Ascending aorta (tissue), 2 donors: ENCODE measurements at places on chromosomes 5 and 9.

- DNase-seq: no peak
Observed at GRCh38 chr5:43571237-43571636, 14.4 kb upstream of the PAIP1 start.

DNA sequence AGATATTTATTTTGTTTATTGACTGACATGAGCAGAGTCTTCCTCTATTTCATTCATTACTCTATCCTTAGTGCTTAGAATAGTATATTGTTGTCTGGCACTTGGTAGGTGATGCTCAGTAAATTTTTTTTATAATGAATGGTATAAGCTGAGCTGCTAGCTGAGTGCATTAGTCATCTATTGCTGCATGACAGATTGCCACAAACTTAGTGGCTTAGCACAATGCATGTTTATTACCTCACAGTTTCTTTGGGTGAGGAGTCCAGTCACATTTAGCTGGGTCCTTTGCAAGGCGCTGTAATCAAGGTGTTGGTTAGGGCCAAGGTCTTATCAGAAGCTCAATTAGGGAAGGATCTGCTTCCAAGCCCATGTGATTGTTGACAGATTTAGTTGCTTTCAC lies 23.1 kb downstream of the SMAD5 start:
- DNase-seq: no peak

GRCh38 chr5:13659391-13659790 lies 285.1 kb downstream of the DNAH5 start:
- no peak for DNase-seq

DNA sequence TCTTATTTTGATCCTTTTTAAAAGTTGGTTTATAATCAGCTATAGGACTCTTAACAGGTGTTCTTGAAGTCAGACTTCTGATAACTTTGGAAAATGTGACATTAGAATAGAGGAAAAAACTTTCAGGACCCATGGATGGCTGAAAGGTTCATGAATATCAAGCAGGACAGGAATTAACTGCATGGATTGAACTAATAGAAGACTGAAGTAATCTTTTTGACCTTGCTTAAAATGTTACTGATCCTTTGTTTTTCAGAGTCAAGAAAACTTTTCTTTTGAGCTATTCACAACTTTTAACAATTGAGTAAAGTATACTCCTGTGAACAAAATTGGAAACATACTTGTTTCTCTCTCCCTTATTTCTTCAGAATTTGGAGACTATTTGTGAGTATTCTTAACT lies 79.2 kb downstream of the PLK2 start:
- DNase-seq: no peak

DNA sequence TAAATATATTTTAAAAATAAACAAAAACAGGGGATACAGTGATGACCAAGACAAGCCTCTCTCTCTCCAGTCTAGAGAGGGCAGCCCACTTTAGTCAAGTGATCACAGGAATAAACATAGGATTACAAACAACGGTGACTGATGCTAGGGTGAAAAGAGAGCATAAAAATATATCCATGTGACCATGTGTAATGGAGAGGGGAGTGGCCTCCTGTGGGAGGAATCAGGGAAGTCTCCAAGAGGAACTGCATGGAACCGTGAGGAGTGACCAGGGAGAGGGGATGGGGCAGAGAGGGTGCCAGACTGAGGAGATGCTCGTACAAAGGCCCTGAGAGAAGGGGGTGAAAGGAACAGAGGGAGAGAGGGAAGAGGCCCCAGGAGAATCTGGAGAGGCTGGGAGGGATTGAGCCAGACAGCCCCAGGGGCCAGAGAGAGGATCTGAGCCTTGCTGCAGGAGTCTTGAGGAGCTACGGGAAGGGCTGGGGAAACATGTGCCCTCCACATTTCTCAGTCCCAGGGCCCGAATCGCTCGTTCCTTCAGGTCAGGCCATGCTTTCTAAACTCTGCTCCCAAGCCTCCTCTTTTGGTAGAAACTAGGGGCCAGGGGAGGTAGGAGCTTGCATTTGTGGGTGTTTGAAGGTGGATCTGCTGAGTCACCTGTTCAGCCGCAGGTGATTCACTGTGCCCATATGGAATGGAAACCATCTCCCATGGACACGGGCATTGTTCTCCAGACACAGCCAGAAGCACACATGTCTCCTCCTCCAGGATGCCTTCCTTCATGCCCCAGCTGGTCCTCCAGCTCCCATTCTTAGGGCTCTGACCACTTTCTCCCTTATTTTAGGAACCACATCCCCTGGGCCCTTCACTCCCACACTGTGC lies 63.8 kb downstream of the PAX5 start:
- no peak for DNase-seq
